Esophagus squamous epithelium (tissue), 5 donors: ENCODE measurements at places on chromosomes 1 and 21.

DNA sequence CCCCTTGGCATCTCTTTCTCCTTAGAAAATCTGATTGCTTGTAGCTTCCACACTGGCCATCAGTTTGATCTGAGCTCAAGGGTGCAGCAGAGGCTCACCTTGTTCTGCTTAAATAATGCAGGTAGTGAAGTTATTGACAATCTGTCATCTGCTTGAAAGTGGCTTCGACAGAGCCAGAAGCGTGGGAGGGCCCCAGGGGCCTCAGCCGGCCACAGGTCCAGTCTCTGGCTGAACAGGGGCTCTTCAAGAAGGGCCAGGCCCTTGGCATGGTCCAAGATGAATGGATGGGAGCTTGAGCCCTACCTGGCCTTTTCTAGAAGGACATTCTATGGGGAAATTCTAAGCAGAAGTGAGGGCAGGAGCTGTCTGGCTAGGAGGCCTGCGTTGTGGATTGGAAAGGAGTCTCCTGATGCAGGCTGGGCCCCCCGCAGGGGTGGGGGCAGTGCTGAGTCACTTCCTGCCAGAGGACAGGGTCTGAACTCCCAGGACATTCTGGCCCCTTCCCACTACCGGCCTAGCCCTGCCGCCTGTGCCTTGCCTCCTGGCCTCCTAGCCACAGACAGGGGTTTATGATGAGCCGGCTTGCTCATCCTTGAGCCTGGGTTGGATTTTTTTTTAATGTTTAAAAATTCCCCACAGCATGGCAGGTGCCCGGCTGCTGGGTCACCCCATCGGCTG is 162.3 kb upstream of the VAMP3 start:
- no peak for DNase-seq

- no peak for DNase-seq
Measured at GRCh38 chr1:187143783-187144182, 315.0 kb downstream of the PLA2G4A start.

- no peak for DNase-seq
Measured at GRCh38 chr1:40607921-40608320, 57.6 kb downstream of the RIMS3 start.

DNA sequence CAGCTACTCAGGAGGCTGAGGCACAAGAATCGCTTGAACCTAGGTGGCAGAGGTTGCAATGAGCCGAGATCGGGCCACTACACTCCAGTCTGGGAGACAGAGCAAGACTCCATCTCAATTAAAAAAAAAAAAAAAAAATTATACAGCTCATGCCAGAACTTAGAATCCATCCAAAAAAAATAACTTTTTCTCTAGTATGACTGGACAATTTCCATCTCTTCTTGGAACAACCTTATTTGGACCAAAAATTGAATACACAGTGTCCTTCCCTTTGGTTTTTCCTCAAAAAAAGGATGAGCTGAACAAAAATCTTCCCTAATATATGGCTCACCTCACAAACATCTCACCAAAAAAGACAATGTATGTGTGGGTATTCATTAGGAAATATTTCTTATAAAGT is 73.7 kb downstream of the TOR3A start:
- no peak for DNase-seq

DNA sequence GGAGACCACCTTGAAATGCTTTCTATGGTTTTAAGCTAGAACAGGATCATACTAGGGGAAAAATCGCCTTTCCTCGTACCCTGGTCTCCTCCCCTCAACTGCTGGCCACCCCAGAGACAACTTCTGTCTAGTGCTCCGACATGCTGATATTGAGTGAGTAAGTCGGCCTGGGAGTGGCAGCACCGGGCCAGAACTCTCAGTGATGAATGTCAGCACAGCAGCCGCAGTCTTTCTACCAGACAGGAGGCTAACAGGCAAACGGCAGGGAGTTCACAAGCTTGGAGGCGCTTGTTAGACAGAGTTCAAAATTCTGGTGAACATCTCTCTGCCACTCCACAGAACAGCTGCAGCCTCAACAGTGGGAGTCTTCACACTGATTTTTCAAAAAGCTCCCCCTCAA is 716.9 kb downstream of the ADGRL2 start:
- no peak for DNase-seq

DNA sequence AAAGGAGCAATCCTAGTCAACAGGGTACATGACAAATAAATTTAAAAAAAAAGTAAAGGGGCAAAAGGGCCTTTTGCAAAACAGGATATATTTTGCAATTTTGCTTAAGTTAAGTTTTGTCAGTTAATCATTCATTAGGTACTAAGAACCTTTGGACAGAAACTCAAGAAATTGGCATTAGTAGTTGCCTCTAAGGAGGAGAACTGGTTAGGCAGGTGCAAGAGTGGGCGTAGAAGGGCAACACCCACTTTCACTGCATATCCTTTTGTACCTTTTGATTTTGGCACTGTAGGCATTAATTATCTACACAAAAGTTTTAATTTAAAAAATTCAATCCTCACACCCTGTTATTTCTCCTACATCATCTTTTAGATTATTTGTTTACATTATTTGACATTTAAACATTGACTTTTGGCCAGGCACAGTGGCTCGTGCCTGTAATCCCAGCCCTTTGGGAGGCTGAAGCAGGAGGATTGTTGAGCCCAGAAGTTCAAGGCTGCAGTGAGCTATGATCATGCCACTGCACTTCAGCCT is 4.3 kb downstream of the DDAH1 start:
- DNase-seq, result no peak

- DNase-seq, result no peak
Measured at GRCh38 chr1:61436491-61437120, 288.3 kb downstream of the TM2D1 start.

DNA sequence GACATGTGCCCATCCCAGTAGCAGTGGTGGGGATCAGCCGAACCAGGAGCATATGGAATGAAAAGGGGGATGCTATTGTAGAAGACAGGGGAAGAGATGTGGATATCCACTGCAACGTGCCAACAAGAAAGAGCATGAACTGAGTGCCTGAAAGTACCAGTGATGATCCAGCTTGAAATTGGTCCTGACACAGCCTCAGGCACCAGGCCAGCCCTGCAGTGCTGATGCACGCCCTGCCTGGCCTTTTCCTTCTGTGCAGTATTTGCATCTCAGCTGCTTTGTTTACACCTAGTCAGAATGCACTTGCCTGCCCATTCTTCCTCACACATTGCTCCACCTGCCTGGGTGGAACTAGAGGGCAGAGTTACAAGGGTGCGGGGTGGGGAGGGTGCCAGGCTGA is 50.3 kb upstream of the ARTN start:
- no peak for DNase-seq
